ENCODE measurements at places on chromosomes 2 and 18. TPM values are rescaled to one million over a fixed set of nuclear protein-coding genes. Genes with fewer than 3 reads are reported as not detected.
A peak's percentile ranks its signal among the peaks of the same experiment; 100 is the strongest.

DNA sequence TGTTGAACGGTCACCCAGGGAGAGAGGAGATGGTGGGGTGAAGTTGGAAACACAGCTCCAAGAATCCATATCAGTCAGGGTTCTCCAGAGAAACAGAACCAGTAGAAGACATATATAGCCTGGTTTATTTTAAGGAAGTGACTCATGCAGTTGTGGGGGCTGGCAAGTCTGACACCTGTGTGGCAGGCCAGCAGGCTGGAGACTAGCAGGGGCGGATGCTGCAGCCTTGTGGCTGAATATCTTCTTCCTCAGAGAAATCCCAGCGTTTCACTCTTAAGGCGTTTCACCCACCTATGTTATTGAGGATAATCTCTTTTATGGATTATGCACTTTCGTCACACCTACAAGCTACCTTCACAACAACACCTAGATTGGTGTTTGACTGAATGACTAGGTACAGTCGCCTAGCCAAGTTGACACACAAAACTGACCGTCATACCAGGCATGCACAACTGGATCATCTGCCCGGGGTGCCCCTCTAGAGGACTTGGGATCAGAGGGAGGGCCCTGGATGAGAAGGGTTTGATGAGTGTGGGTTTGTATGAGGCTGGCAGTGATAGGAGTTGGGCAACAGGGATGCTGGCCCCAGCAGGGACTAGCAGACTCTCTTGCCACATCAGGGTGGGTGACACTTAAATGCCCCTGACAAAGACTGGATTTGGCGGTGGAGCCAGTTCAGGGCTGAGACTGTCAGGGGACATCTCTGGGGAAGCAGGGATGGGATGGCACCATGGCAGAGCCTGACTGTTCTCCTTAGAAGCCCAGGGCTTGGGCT lies 23.4 kb downstream of the MROH2A start:
- DNase-seq: no peak
- H3K27me3 ChIP-seq: peaks cover 4% of the 10 kb centered on the region
- H3K27ac ChIP-seq: no peak overlapping the region
- no peak overlapping the region for H3K4me3 ChIP-seq
- H3K36me3 ChIP-seq: no peaks in the 10 kb centered on the region

GRCh38 chr2:127066942-127067341 lies 40.0 kb downstream of the BIN1 start:
- peak overlapping the region; percentile 26 for H3K27ac ChIP-seq
- no peaks in the 10 kb centered on the region for H3K27me3 ChIP-seq
- DNase-seq: no peak
- peaks cover 52% of the 10 kb centered on the region for H3K4me1 ChIP-seq

Gene MDH1B
- 3.7 TPM for total RNA-seq

GRCh38 chr18:23879126-23879525 lies 135.4 kb upstream of the TTC39C start:
- no peak overlapping the region for H3K4me3 ChIP-seq
- H3K4me1 ChIP-seq: no peaks in the 10 kb centered on the region
- H3K36me3 ChIP-seq: no peaks in the 10 kb centered on the region
- H3K27me3 ChIP-seq: no peaks in the 10 kb centered on the region
- DNase-seq: no peak

GRCh38 chr18:55073116-55073515 lies 113.9 kb upstream of the CCDC68 start:
- no peak overlapping the region for H3K27ac ChIP-seq
- DNase-seq: no peak
- no peaks in the 10 kb centered on the region for H3K36me3 ChIP-seq
- no peaks in the 10 kb centered on the region for H3K27me3 ChIP-seq
- no peak overlapping the region for H3K4me3 ChIP-seq

DNA sequence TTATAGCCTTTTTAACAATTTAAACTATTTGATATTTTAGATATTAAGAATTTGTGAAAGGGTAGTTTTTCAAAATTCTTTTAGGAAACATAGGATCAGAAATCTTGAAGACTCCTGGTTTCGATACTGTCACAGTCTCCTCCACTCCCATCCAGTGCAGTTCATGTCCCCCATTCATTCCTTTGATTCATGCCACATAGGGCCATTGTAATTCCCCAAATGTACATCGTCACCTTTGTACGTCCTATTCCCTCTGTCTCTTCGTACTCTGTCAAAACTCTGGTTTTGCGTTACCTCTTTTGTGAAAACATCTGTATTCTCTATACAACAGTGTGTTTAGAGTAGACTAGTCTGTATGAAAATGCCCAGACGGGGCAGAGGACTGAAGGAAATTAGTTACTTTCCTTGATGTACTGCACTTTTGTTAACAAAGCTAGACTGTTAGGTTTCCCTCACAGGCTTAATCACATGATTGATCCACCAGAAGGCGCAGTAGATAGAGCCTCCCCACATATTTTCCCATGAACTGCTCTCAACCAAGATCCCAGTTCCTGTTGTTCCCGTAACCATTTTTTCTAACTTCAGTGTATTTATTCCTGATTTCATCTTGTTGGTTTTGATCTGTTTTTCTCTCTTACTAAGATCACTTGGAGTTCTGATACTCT lies 2.5 kb downstream of the MRPL35 start:
- no peaks in the 10 kb centered on the region for H3K4me1 ChIP-seq
- no peaks in the 10 kb centered on the region for H3K27me3 ChIP-seq
- no peak for DNase-seq
- no peak overlapping the region for H3K27ac ChIP-seq

Gene RAB6D
- total RNA-seq: 0.21 TPM

- no peak for DNase-seq
- no peak overlapping the region for H3K4me3 ChIP-seq
- no peaks in the 10 kb centered on the region for H3K4me1 ChIP-seq
- no peak overlapping the region for H3K27ac ChIP-seq
- H3K27me3 ChIP-seq: no peaks in the 10 kb centered on the region
- H3K36me3 ChIP-seq: no peaks in the 10 kb centered on the region
Measured at GRCh38 chr2:170887496-170887895, 41.6 kb upstream of the GORASP2 start.

- no peak overlapping the region for H3K4me3 ChIP-seq
- no peak overlapping the region for H3K27ac ChIP-seq
- H3K4me1 ChIP-seq: no peaks in the 10 kb centered on the region
- no peaks in the 10 kb centered on the region for H3K27me3 ChIP-seq
- no peak for DNase-seq
Measured at GRCh38 chr2:157190151-157190550, 67.4 kb upstream of the GALNT5 start.

Gene TCF7L1
- total RNA-seq: 5.8 TPM

Gene CYRIA
- 19.2 TPM for total RNA-seq

DNA sequence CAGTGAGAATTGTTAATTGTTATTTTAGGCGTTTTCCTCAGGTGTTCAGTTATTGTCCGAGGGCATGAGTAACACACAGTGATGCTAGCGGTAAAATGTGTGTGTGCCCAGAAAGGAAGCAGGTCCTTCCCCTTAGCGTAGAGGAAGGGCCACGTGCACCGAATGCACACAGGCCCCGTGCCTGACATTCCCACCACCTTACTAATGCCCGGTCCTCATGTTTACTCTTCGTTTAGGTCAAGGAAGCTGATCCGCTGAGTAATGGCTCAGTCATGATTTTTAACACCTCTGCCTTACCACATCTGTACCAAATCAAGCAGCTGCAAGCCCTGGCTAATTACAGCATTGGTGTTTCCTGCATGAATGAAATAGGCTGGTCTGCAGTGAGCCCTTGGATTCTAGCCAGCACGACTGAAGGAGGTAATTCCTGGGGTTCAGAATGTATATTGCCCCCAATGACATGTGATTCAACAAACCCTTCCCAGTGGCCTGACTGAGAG lies 76.7 kb downstream of the MERTK start:
- H3K36me3 ChIP-seq: no peaks in the 10 kb centered on the region
- peak; percentile 55 for DNase-seq
- H3K27me3 ChIP-seq: no peaks in the 10 kb centered on the region
- peaks cover 33% of the 10 kb centered on the region for H3K4me1 ChIP-seq
- no peak overlapping the region for H3K4me3 ChIP-seq
- peak overlapping the region; percentile 44 for H3K27ac ChIP-seq

DNA sequence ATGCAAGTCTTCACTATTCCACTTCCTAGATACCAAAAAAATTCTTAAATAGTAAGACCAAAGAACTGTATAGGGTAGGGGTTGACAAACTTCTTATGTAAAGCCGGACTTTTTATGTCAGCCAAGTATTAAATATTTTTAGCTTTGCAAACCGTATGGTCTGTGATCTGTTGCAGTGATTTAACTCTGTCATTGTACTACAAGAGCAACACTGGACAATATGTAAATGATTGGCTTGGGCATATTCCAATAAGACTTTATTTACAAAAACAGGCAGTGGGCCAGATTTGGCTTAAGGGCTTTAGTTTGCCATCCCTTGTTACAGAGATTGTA lies 48.0 kb downstream of the MGAT5 start:
- H3K4me1 ChIP-seq: peaks cover 3% of the 10 kb centered on the region
- no peaks in the 10 kb centered on the region for H3K36me3 ChIP-seq
- no peak overlapping the region for H3K4me3 ChIP-seq
- no peak overlapping the region for H3K27ac ChIP-seq
- no peak for DNase-seq
- no peaks in the 10 kb centered on the region for H3K27me3 ChIP-seq

GRCh38 chr2:117785740-117786139 lies 28.8 kb upstream of the DDX18 start:
- no peaks in the 10 kb centered on the region for H3K4me1 ChIP-seq
- no peak overlapping the region for H3K27ac ChIP-seq
- no peaks in the 10 kb centered on the region for H3K36me3 ChIP-seq
- peak; percentile 14 for DNase-seq
- no peak overlapping the region for H3K4me3 ChIP-seq

Gene MALT1
- 8.6 TPM for total RNA-seq

Gene BOLL
- not detected for total RNA-seq

GRCh38 chr2:41909584-41909983 lies 138.2 kb upstream of the PKDCC start:
- no peak overlapping the region for H3K4me3 ChIP-seq
- no peaks in the 10 kb centered on the region for H3K27me3 ChIP-seq
- H3K4me1 ChIP-seq: no peaks in the 10 kb centered on the region
- H3K36me3 ChIP-seq: no peaks in the 10 kb centered on the region
- no peak for DNase-seq

DNA sequence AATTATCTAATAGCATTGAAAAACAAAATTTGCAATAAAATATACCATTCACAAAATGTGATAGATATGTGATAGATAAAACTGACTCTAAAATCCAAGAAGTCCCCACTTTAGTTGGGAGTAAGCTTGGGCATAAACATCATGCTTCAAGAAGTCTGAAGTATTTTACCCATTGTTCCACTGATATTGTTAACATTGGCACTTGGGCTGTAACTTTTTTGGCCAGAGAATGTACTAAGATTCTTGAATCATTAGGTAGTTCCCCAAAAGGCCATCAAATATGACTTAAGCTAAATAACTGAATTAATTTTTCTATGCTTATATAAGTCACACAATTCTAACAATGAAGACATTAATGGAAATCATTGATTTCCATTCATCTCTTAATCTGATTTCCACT lies 413.6 kb downstream of the CDH2 start:
- H3K4me1 ChIP-seq: no peaks in the 10 kb centered on the region
- H3K4me3 ChIP-seq: no peak overlapping the region
- H3K27ac ChIP-seq: no peak overlapping the region
- H3K27me3 ChIP-seq: no peaks in the 10 kb centered on the region
- no peak for DNase-seq
- H3K36me3 ChIP-seq: no peaks in the 10 kb centered on the region

DNA sequence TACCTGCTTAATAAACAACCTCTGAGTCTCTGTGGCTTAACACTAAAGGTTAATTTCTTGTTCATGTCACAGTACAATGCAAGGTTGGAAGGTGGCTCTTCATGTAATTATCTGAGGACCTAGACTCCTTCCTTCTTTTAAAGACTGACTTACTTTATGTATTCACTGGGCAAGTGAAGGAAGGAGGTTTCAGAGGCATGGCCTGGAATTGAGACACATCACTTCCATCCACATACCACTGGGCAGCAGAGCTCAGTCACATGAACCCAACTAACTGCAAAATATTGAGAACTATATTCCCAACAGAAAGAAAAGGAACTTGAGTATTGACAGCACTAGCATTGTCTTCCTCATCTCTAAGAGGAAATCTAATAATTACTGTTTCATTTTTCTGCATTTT lies 57.5 kb upstream of the FN1 start:
- no peak overlapping the region for H3K27ac ChIP-seq
- no peaks in the 10 kb centered on the region for H3K36me3 ChIP-seq
- H3K4me3 ChIP-seq: no peak overlapping the region
- no peaks in the 10 kb centered on the region for H3K27me3 ChIP-seq
- H3K4me1 ChIP-seq: no peaks in the 10 kb centered on the region

Gene IL1F10
- not detected for total RNA-seq

DNA sequence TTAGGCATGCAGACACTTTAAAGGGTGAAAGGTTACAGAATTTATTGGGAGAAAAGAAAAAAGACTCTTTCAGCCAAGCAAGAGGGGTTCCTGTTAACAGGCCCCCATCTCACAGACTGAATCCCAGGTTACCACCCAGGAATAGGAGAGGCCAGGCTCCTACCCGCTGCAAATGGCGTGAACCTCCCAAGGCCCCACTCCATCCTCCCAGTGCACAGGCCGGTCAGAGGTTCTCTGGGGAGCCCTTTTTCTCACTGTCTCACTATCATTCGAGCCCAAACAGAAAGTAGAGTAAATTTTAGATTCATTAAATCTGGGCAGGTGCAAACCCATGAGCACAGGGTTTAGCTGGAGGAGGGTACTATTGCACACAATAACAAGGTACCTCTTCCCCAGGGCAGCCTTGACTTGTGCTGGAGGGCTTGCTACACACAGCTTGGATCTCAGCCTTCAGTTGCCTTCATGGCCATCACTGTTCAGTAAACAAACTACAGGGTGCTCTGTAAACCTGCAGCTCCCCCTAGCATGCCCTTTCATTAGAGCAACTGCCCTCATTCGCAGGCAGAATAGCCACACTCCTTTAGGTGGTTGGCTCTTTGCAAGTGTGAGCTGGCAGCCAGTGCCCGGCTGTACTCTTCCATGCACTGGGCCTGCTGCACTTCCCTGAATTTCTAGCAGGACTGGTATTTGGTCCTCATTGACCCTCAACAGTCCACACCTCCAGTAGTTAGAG lies 7.3 kb upstream of the PLEK start:
- H3K4me1 ChIP-seq: no peaks in the 10 kb centered on the region
- H3K27ac ChIP-seq: no peak overlapping the region
- H3K27me3 ChIP-seq: no peaks in the 10 kb centered on the region
- H3K4me3 ChIP-seq: no peak overlapping the region
- DNase-seq: no peak

DNA sequence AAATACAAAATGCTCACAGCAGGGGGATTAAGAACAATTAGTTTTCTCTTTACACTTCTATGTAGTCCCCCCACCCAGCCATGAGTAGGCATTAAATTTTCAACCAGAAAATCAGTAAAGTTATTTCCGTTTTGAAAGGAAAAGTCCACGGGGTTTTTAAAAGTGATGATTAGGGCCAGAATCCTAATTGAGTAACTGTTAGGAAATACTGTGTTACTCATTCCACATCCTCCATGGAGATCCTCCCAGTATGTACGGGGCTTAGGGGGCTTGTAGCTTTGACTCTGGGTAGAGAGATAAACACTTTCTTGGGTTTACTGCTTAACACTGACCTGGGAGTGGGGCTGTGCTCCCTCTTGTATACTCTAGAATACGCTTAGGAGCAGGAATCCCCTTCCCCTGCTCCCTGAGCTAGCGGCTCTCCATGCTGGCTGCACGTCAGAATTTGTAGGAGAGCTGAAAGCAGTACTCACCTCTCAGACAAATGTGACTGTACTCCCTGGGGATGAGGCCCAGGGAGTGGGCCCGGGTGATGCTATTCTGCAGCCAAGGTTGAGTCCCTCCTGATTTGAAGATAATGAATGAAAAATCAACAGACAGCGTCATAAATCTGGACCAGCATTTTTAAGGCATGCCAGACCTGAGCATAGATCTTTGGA lies 100.5 kb downstream of the SLC4A3 start:
- DNase-seq: no peak
- H3K4me1 ChIP-seq: no peaks in the 10 kb centered on the region
- H3K4me3 ChIP-seq: no peak overlapping the region
- H3K36me3 ChIP-seq: no peaks in the 10 kb centered on the region
- H3K27me3 ChIP-seq: no peaks in the 10 kb centered on the region
